ENCODE measurements at places on chromosomes 5 and 9. TPM values are rescaled to one million over a fixed set of nuclear protein-coding genes. Genes with fewer than 3 reads are reported as not detected.

Gene SLC34A1
- not detected for total RNA-seq

Gene TAF11L5
- not detected for total RNA-seq

Gene SPATA31D4
- not detected for total RNA-seq

Gene SPATA31A3
- not detected for total RNA-seq

Gene PCDHGA9
- total RNA-seq, result 12.8 TPM

Gene ANKRD18A
- total RNA-seq, result 1.2 TPM

Data from temporal lobe (tissue), 4 donors.